Right hindlimb (tissue), 1 donor: ENCODE measurements at places on chromosomes 7 and 10.

DNA sequence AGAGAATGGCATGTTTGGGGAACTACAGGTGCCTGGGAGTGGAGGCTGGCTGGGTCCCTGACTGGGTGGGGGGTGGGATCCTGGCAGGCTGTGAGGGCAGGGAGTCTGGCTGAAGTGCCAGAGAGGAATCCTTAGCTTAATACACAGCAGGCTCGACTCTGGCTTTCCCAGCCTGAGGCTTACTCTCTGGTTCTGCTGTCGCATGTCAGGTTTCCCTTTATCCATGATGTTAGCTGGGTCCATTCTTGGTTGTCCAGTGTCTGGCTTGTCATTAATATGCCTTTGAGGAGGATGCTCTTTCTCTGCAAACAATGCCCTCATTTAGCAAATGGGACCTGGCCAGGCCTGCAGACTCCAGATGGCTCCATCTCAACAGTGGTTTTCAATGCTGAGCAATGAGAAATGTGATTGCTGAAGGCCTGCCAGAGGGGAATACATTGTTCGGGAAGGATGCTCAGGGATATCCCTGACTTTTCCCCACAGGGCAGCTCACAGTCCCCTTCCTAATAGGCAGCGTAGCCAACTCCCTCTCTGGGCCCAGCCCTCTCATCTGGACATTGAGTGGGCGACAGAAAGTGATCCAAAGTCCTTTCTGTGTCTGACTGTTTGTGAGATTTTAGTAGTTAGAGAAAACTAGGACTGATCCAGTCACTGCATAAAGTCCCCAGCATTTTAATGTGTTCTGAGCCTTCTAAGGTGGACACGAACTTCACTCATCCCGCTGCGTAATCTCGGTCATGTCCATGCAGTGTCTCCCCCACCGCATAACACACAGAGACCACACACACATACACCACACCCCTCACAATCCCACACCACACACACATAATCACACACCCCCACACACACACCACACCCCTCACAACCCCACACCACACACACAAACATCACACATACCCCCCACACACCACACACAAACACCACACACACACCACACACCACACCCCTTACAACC, 124.9 kb downstream of the ANLN start:
- no peak for DNase-seq

- no peak for DNase-seq
Measured at GRCh38 chr10:52280051-52280450, 34.0 kb upstream of the DKK1 start.

- DNase-seq = no peak
Measured at GRCh38 chr7:80159802-80160201, 25.2 kb downstream of the GNAI1 start.

- DNase-seq = no peak
Measured at GRCh38 chr7:110130669-110131068, 960.3 kb upstream of the LRRN3 start.

DNA sequence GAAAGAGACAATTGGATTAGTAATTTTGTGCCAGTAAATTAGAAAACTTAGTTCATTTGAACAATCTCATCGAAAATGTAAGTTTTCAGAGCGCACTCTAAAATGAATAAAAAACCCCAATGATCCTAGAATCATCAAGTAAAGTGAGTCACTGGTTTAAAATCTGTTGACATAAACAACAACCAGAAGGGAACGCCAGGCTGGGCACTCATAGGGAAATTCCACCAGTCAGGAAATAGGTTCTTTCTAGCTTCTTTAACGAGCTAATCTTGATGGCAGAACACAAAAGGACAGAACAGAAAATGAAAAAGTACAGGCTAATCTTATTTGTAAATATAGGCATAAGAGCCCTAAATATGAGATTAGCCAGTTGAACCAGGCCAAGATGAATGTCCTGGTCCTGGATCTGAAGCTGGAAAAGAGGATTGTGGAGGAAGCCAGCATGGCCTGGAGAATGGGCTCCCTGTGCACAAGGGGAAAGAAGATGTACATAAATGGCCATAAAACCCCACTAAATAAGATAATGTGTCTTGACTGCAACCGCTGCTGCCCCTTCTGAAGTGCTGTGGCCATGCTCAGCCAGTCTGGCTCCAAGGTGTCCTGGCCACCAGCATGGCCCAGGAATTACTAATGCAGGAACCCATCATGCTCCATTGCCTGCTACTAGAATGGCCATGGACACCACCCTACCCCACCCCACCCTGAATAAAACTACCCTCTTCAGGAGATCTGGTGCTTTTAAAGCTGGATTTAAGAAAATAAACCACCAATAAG, 114.0 kb downstream of the WDFY4 start:
- DNase-seq = no peak

GRCh38 chr10:21726601-21727225, 192.7 kb downstream of the MLLT10 start:
- no peak for DNase-seq

GRCh38 chr10:97932932-97933530, 83.4 kb downstream of the GOLGA7B start:
- no peak for DNase-seq

DNA sequence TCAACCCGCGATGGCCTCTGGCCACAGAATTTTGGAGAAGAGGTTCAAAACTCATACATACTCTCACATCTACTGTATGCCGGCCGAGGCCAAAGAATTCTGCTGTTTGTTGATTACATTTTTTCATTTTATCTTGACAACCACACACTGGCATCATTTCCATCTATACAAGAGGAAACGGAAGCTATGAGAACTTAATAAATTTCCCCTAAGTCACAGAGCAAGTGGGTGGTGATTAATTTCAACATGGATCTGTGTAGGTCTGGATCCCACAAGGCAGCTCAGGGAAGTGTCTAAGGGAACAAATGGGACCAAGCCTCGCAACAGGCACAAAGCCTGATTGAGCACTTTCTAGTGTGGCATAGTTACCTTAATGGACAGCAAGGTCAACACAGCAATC, 18.0 kb downstream of the ELMO1 start:
- no peak for DNase-seq

GRCh38 chr7:105376908-105377533, 11.7 kb downstream of the SRPK2 start:
- no peak for DNase-seq

- DNase-seq = no peak
Measured at GRCh38 chr10:77051837-77052236, 585.8 kb downstream of the KCNMA1 start.

DNA sequence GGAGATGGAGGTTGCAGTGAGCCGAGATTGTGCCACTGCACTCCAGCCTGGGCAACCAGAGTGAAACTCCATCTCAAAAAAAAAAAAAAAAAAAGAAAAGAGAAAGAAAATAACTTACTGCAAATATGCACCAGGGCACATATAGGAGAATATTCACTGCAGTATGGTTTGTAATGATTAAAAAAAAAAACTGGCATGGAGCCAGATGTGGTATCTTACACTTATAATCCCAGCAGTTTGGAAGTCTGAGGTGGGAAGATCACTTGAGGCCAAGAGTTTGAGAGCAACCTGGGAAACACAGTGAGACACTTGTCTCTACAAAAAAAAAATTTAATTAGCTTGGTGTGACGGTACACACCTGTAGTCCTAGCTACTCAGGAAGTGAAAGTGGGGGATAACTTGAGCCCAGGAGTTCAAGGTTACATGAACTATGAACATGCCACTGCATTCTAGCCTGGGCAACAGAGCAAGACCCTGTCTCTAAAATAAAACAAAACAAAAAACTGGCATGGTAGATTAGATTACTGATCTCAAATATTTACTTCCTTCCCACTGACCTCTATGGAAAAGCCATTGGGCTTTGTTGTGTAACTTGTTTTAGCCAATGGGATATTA, 85.6 kb downstream of the MICU1 start:
- DNase-seq = no peak

DNA sequence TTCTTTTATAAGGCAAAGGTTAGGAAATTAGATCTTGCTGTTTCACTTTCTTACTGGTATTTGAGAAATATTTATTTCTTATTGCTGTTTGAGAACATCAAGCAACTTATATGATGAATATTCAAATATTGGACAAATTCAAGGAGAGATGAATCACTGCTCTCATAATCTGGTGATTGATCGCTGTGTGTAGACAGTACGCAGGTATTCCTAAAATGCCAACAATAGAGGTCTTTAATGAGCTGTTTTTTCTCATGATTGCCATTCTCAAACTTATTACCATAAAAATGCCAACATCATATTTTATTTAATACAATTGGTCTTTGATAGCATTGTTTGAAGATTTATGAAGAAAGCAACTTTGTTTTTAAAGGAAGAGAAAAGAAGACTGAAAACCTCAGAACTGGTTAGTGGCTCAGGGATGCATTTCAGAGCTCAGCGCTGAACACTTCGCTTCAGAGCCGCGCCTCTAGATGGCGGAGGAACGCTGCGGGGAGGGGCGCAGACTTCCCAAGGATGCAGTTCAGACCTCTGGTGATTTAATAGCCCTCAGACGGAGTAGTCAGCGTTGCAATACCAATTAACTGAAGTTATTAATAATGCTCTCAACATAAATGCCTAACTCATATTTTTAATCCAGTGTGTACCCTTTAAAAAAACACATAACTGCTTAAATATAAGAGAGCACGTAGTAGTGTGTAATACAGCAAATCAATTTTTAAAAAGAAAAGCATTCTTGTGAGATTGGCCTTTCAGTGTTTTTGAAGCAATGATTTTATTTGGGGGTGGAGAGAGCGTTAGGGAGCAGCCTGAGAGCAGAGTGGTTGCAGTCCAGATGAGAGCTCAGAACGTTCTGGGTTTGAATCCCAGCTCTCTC, 38.5 kb upstream of the STEAP4 start:
- peak; percentile 58 for DNase-seq

DNA sequence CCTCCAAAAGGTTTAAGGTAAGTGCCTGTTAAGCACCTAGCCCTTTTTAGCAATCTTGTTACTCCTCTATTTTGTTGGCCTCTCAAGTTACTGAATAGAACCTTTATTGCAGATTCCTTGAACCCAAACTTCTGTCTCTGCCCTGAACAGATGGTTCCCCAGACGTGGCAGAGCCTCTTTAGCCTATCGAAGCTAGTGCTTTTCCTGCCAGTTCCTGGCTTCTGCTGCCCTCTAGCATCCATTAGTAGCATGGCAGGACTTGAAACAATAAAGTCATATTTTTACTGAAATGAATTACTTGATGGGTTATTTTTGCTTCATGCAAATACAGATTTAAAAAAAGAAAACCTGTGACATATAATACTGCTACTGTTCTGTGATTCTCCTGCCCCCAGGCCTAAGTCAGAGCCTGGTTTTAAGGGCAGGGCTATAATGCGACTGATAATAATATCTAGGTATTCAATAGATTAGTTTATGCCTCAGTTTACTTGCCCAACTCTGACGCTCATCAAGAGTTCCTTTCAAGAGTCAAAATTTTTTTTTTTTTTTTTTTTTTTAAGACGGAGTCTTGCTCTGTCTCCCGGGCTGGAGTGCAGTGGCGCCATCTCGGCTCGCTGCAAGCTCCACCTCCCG, 84.3 kb upstream of the PHF14 start:
- DNase-seq = peak; percentile 21

- no peak for DNase-seq
Measured at GRCh38 chr10:6569259-6569658, 10.8 kb downstream of the PRKCQ start.

DNA sequence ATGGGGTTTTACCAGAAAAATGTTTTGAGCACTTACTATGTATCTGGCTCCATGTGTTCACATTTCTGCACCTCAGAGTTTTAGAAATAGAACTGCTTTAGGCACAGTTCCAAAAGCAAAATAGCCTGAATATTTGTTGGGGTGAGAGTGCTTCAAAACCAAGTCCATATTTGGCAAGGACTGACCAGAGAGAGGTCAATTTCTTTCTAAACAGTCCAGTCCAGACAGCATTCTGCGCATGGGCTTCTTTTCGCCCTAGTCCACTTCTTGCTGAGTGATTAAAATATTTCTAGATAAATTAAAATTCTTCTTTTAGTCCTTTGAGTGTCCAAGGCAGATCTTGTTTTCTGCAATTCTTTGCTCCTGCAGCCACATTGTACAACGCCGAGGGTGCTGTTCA, 427.0 kb downstream of the PHTF2 start:
- DNase-seq = no peak

GRCh38 chr10:43124094-43124521, 14.1 kb upstream of the CSGALNACT2 start:
- DNase-seq = peak; percentile 8

DNA sequence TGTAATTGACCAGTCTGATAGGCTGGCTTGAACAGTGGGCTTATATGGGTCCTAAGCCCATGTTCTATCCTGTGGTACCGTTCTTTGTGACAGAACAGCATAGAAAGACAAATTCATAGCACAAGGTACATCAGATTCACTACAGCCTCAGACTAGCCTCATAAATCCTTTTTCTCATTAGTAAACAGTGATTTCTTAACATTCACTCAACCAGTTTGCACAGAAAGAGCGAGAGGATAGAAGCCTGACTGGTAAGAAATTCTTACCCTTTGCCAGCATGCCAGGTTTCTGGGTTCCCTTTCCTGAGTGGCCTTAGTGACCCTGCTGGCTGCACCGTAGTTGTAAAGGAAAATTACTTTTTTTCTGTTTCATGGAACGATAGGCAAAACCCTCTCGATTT, 412.1 kb downstream of the SH2D4B start:
- DNase-seq = no peak

- DNase-seq = no peak
Measured at GRCh38 chr10:20970044-20970443, 72.9 kb upstream of the NEBL start.

- no peak for DNase-seq
Measured at GRCh38 chr10:70191972-70192305, 21.6 kb upstream of the SAR1A start.

- DNase-seq = no peak
Measured at GRCh38 chr10:124090601-124091209, 2.7 kb downstream of the CHST15 start.

DNA sequence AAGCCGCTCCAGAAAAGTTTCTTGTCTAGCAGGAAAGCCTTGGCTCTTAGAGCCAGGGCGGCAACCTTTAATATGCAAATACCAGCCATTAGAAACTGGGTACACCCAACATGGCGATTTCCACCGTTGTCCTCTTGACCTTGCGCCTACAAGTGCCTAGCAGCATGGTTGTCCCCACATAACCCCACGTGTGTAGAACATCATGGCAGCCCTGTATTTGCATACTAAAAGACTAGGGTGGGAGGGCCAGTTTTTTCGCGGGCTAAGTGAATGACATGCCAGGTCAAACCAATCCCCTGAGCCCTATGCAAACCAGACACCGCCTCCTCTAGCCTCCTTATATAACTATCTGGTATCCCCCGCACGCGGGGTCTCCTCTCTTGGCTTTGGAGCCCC, 58.4 kb upstream of the FZD8 start:
- DNase-seq = no peak

GRCh38 chr7:137790828-137791227, 55.9 kb downstream of the DGKI start:
- no peak for DNase-seq

- no peak for DNase-seq
Measured at GRCh38 chr7:68756986-68757495, 841.2 kb upstream of the AUTS2 start.
